ENCODE measurements at places on chromosomes 13 and 19.

DNA sequence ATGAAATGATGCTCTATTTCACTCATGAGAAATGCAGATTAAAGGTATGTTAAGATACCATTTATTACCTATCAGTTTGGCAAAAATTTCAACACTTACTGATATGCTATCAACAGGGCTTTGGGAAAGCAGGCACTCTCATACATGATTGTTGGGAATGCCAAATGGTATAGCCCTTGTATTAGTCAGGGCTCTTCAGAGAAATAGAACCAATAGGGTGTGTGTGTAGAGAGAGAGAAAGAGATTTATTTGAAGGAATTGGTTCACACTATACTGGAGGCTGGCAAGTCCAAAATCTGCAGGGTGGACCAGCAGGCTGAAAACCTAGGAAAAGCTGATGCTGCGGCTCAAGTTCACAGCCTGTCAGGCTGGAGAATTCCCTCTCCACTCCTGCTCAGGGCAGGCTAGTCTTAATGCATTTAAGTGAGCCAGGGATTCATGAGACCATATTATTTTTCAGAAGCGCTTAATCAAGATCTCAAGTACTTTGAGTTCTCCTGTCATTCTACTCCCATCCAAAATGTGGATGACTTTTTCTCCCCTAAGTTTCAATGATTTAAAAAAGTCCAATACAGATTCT, 72.4 kb downstream of the NHLRC3 start:
- DNase-seq, result no peak

DNA sequence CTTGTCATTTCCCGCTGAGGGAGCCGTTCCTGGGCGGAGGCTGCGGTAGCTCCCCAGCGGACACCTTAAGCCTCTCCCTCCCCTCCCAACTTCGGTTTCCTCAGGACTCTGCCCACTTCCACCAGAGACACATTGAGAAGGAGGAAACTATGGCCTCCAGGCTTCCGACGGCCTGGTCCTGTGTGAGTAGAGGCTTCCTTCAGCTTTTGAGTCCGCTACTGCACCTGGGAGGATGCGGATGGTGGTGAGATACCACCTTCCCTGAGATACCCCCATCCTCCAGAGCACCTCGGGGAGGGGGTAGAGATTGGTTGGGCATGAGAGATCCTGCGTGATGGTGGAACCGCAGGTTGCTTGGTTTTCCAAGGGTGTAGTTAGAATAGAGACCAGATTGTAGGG, 955 bp downstream of the ZNF274 start:
- DNase-seq, result no peak

DNA sequence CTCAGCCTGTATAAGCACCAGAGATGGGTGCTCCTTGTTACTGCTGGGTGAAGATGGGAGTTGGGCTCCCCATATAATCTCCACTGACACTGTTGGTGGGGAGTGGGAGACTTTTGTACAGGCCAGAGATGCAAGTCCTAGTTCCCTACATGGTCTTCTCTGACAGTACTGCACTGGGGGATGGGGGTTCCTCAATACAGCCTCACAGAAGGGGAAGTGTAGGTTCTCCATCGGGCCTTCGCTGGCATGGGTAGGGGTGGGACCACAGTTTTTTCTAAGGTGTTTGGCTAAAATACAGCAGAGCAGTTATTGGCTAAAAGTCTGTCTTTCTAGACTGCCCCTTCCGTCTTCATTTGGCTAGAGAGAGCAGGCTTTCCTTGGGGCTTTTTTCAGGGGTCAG, 167.2 kb upstream of the SERP2 start:
- no peak for DNase-seq

- DNase-seq, result no peak
Observed at GRCh38 chr13:35771898-35772297, 295.4 kb upstream of the MAB21L1 start.

DNA sequence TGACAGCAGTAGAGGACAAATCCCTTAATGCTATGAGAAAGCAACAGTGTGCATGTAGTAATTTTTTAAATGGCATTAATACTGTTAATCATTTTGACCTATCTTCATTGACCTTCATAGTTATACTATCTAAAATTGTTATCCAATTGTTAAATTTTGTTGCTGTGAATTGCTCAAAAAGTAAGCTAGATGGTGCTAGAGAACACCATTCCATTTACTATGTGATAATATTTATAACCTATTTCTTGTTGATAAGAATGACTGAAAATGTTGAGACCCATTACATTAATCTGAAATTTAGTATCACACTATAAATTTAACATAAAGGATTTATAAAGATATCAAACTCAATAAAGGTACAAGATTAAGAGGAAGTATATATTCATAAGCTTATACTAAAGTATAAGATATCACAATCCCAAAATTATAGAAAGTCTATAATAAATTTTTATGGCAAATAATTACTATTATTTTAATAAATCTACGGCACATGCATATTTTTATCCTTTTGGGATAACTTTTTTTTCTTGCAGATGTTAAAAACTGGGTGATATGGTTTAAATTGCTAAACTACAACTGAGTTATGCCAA, 1573.3 kb downstream of the PCDH9 start:
- no peak for DNase-seq

DNA sequence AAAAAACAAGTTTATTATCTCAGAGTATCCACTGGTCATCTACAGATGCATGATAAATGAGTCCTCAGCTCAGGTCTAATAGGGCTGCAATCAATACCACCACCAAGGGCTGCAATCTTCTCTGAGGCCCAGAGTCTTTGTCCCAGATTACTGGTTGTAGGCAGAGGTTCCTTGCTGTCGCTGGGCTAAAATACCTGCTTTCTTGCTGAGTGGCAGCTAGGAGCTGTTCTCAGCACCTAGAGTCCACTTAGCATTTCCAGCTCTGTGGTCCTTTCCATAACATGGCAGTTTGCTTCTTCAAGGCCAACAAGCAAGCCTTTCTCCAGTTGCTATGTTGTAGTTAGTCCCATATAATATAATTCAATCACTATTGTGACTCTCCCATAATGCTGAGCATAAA, 351.3 kb downstream of the SLITRK1 start:
- DNase-seq, result no peak
